ENCODE measurements at places on chromosomes 1 and 21.

GRCh38 chr1:100720101-100720500, 559 bp downstream of the VCAM1 start:
- DNase-seq: no peak

GRCh38 chr1:93079685-93080141, 630 bp downstream of the MTF2 start:
- DNase-seq: peak; percentile 6

DNA sequence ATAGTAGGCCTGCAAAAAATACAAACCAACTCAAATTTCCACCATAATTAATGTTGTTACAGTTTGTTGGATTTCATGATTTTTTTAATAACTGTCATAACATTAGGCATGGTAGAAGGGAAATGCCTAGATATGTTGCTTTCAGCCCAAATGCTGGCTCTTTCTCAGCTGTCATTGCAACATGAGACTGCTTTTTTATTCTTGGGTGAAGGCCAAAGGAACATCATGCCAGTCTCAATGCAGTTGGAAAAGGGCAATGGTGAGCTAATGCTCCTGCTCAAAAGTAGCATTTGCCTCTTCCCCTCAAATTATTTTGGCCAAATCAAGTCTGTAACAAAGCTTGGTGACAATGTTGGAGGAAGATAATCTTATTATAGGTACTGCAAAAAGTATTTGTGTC, 877.7 kb upstream of the PRMT6 start:
- no peak for DNase-seq

DNA sequence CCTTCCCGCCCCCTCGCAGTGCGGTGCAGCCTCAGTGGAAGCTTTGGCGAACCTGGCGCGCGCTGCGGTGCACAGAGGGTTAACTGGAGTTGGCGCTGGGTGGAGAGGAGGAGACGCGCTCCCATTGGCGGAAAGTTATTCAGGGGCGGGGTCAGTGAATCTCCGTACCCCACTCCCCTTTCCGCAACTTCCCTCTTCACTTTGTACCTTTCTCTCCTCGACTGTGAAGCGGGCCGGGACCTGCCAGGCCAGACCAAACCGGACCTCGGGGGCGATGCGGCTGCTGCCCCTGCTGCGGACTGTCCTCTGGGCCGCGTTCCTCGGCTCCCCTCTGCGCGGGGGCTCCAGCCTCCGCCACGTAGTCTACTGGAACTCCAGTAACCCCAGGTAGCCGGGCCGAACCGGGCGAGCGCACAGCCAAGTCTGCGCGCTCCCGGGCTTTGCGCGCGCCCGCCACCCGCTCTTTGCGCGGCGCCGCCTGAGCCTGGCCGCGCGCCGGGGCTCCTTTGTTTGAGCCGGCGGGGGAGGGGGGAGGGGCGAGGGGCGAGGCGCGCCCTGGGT, at the start of gene EFNA4:
TSS of gene EFNA4 (plus strand) at position 191 of the 561 bp plus-strand sequence. CDS start at position 275, 84 bp downstream.
- peak; percentile 82 for DNase-seq

GRCh38 chr1:64052777-64053176, 150.6 kb upstream of the UBE2U start:
- DNase-seq: no peak

- DNase-seq: no peak
These were observed at the start of gene SMIM1 for GRCh38 chr1:3772715-3773571. SMIM1 (plus strand) TSS chr1:3772749; CDS start chr1:3775374, 2,625 bp downstream.

DNA sequence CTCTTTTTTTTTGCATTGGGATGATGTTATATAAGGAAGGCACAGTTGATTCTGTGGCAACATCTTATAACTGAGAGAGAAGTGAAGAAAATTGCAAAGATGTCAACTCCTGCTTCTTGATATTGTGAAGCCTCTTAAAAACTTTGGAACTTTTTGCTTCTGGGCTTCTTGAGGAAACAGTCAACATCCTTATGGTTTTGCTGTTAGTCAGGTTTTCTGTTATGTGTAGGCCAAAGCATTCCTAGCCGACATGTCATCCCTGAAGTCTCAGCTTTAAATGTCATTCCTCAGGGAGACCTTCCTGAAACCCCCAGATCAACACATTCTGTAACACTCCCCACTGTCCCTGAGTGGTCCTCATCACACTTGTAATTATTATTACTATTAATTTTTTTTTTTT, 12.6 kb downstream of the FALEC start:
- no peak for DNase-seq

GRCh38 chr1:162040657-162041056, 17.0 kb upstream of the OLFML2B start:
- DNase-seq: no peak

DNA sequence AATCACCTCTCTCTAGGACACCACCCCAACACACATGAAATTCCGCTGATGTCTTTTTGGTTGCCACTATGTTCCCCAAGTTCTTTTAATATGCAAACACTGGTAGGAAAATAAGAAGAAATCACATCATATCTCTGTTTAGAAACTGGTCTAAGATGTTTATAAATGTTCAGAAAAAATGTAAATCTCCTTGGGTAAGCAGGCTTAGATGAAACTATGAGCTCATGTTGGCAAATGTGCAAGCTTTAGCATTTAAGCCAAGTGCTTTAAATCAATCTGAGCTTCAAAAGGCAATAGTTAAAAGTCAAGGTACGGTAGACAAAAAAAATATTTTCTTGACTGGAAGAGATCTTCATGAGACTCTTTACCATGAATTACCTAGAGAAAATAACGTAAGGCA, 25.2 kb upstream of the SLAMF9 start:
- no peak for DNase-seq

DNA sequence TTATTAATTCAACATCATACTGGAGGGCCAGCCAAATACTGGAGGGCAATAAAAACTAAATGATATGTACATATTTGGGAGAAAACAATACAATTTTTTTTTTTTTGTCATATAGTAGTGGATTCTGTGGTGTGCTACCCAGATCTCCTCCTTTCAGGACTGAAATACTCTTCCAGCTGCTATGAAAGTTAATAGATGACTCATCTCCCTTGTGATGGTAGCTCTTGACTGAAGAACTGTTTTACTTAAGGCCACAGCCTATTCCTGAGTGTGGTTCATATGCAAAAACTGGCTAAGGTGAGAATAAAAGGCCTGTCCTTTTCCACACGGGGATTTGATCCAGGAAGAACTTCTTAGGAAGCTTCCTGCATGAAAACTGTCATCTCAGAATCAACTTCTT, 307.9 kb downstream of the HLX start:
- no peak for DNase-seq

DNA sequence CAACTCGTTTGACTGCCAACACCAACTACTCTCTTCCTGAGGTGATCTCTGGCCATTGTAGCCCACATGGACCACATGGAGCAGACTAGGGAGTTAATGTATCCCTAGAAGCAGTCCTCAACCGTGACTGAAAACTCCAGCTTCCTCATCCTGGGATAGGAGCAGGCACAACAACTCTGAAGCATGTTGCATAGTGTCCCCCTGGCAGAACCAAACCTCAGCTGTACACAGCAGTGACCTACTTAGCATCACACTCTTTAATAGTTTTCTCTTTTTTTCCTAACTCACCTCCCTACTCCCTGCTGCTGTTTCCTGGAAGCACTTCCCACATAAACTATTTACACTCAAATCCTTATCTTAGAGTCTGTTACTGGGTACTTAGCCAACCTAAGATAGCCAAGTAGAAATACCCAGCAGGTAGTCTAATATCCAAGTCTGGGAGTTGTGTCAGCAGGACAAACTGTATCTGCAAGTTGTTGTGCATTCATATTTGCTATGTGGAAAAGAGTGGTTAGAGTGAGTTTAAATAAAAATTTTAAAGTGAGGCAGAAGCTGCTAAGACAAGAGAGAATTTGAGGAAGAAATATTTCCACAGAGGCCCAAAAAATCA, 228.8 kb downstream of the LTN1 start:
- no peak for DNase-seq

- no peak for DNase-seq
These were observed 5.8 kb downstream of the S100A8 start for GRCh38 chr1:153384958-153385580.

- DNase-seq: no peak
These were observed 14.7 kb downstream of the HSD3B2 start for GRCh38 chr1:119429687-119430086.

DNA sequence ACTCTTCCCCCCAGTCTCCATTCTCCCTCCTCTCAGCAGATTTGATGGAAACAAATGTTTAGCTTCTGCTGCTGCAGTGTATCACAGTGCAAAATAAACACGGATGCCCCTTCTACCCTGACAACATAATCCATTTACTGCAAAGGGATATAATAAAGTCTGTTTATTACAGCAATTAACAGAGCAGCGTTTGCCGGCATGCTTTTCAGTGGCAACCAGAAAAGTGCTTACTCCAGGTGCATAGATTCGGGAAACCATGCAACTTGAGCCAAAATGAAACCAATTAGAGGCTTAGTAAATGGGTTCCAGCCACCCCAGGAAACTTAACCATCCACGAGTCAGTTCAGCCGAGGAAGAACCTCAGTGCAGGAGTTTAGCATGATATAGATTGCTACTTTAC, 12.9 kb upstream of the LEMD1 start:
- DNase-seq: no peak

DNA sequence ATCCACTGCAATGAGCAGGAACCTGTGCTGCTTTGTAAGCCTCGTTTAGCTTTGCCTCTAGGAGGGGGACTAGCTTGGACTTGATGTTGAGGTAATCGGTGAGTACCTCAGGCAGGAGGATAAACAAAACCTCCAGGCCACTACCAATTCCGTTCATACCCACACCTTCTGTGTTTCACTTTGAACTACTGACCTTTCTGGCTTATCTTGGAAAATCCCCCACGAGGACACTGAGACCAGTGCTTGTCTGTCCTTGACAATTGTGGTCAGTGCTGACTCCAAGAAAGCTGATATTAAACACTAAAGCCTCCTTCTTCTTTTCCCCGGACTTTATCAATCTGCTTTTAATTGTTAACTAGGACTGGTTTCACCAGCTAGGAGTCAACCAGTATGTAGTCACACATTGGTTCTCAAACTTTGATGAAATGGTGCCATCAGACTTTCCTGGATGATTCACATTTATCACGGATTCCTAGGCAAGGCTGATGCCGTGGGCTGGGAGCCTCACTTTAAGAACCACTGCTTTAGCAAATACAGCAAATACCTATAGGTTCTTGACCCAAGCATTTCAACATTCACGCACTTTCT, 52.7 kb downstream of the TGFB2 start:
- no peak for DNase-seq

DNA sequence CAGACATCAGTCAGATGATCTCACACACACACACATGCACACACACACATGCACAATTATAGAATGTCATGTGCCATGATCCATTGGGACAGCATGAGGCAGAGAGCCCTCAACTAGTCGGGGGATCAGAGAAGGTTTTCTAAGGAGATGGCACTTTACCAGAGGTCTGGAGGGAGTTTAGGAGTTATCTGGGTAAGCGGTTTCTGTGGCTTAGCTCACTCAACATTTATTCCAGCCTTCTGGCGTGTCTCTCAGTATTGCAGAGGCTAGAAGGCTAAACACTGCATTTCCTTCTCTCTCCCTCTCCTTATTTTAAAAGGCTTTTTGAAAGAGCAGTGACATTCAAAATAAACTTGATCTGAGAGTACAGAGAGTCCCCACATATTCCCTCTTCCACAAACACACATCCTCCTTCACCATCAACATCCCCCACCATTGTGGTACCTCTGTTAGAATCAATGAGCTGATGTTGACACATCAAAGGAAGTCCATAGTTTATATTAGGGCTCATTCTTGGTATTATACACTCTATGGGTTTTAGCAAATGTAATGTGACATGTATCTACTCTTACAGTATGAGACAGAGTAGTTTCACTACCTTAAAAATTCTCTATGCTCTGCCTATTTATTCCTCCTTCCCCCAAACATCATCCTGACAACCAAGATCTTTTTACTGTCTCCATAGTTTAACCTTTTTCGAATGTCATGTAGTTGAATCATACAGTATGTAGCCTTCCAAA, 9.0 kb upstream of the PLA2G2A start:
- no peak for DNase-seq

DNA sequence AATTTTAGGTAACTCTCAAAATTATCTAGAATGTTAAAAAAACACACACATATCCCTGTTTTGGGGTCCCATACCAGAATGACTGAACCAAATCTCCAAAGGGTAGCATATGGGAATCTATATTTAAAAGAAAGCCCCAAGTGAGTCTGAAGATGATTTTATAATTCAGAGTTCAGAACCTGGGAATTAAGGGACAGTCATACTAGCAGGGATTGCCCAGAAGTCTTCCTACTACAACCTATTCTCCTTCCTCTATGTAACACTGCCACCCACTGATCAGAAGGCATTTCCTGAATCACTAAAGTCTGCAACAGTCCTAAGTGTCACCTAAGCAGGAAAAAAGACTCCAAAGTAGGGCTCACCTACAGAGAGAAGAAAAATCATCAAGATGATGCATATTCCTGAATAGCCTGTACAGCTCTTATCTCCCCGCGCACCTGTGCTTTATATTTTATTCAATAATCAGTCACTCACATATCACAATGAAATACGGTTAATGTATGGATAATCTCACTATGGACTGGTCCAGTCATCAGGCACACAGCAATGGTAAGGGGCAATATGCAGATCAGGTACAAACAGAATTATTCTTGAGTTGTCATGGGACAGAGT, 4.9 kb downstream of the RGS1 start:
- no peak for DNase-seq

DNA sequence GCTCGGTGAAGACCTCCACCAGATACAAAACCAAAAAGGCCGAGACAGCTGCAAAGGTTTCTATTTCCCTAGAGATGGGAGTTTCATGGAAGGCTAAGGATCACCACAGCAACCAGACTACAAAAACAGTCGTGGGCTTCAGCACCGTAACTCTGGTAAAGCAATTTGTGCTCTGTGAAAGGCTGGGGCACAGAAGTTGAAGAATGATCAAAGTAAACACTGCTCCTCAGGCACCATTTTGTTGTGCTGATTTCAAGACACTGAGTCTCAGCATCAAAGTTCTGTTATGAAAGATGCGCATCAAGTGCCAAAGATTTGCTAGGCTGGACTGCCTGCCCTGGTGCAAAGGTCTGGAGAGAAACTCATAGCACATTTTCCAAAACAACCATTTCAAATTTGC, 116.2 kb downstream of the TGFBR3 start:
- DNase-seq: no peak

- DNase-seq: no peak
These were observed 8.9 kb upstream of the ZNF669 start for GRCh38 chr1:247113094-247113497.

DNA sequence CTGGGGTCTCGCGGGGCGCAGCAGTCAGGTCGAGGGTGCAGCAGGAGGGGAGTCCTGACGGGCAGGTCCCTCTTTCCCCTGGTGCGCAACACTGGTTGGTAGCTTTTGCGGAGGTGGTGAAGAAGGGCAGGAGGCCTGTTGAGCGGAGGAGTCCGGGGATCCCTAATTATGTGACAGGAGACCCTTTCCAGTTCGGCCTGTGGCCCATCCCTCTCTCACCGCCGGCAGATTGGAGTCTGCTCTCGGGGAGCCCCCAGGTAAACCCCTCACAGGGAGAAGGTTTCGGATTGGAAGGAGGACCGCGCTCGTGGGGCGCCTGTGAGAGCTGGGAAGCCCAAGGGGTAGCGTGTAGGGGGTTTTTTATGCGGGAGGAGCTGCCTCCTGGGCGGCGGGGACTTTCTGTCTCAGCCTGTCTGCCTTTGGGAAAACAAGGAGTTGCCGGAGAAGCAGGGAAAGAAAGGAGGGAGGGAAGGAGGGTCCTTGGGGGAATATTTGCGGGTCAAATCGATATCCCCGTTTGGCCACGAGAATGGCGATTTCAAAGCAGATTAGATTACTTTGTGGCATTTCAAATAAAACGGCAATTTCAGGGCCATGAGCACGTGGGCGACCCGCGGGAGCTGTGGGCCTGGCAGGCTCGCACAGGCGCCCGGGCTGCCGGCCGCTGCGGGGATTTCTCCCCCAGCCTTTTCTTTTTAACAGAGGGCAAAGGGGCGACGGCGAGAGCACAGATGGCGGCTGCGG, 9.5 kb downstream of the SIM2 start:
- no peak for DNase-seq
